Stimulated activated memory B cell treated with anti-CD40 and anti-IgM and Interleukin-4, amounts not matched to agents 10 μg/mL and 1 μg/mL and 100 μg/mL, for 72 hours (primary cell): ENCODE measurements at places on chromosomes 7 and 10.

- ATAC-seq, result no peak
These were observed 230.2 kb upstream of the AKR1E2 start for GRCh38 chr10:4595719-4596319.

DNA sequence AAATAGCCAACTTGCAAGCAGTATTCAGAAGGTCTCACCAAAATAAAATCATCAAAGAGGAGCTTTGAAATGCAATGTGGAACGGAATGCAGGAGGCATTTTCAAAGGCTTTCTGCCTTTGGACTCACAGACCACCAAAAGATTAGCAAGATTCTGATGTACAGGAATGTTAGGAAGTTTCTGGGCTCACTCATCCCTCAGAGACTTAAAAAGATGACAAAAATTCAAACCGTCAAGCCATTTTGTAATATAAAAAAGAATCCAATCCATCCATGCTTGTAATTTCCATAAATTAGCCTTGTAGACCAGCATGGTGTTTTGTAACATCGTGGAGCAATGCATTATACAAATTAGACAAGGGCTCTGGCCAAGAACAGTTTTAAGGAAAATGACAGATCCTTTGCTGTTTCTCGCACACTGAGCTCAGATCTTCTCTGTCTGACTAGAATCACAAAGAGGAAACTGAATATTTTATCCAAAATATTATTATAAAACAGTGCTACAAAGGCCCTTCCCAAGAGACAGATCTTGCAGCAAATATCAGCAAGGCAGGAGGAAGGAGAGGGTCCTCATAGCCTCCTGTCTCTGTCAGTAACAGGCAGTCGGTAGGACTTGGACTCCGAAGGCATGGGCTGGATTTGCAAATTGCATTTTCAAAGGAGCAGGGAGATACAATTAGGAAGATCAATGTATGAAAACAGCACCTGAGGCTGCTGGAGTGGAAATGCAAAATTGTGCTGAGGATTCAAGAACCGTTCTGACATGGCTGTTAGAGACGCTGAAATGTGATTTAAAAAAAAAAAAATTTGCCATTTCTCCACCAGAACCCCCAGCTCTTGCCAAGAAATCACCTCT lies 57.4 kb upstream of the NRP1 start:
- no peak for ATAC-seq

GRCh38 chr10:31745612-31746376 lies 182.8 kb downstream of the ARHGAP12 start:
- ATAC-seq, result peak; percentile 44

DNA sequence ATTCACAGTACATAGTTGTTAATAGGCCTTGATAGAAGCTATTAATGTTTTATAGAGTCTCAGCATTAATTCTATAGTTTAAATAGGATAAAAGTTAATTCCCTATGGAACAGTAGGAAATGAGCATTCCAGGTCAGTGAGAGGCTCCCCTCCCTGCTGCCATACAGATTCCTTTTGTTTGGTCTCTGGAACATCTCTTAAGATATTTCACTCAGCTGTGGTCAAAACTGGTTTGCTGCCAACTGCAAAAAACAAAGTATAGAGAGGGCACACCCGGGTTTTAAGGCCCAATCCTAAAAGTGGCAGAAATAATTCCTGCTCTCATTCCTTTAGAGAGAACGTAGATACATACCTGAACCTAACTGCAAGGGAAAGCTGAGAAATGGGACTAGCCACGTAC lies 51.3 kb downstream of the MDFIC start:
- ATAC-seq, result no peak

- ATAC-seq, result no peak
These were observed 2.2 kb upstream of the IGFBP3 start for GRCh38 chr7:45923290-45923689.

- ATAC-seq, result no peak
These were observed 120.7 kb downstream of the TRRAP start for GRCh38 chr7:98998821-98999725.

GRCh38 chr7:70500261-70500660 lies 631.7 kb upstream of the GALNT17 start:
- ATAC-seq, result no peak

GRCh38 chr10:546971-547590 lies 142.4 kb downstream of the DIP2C start:
- no peak for ATAC-seq

GRCh38 chr10:23604613-23605012 lies 165.7 kb downstream of the OTUD1 start:
- ATAC-seq, result no peak

GRCh38 chr10:110277591-110277990 lies 27.1 kb downstream of the SMNDC1 start:
- ATAC-seq, result no peak

- ATAC-seq, result no peak
These were observed 247.3 kb downstream of the DOCK4 start for GRCh38 chr7:111958896-111959295.

- no peak for ATAC-seq
These were observed 309.4 kb upstream of the IGFBP3 start for GRCh38 chr7:46230298-46230989.

- ATAC-seq, result peak; percentile 87
These were observed 17.0 kb upstream of the ECHDC3 start for GRCh38 chr10:11724938-11725776.

DNA sequence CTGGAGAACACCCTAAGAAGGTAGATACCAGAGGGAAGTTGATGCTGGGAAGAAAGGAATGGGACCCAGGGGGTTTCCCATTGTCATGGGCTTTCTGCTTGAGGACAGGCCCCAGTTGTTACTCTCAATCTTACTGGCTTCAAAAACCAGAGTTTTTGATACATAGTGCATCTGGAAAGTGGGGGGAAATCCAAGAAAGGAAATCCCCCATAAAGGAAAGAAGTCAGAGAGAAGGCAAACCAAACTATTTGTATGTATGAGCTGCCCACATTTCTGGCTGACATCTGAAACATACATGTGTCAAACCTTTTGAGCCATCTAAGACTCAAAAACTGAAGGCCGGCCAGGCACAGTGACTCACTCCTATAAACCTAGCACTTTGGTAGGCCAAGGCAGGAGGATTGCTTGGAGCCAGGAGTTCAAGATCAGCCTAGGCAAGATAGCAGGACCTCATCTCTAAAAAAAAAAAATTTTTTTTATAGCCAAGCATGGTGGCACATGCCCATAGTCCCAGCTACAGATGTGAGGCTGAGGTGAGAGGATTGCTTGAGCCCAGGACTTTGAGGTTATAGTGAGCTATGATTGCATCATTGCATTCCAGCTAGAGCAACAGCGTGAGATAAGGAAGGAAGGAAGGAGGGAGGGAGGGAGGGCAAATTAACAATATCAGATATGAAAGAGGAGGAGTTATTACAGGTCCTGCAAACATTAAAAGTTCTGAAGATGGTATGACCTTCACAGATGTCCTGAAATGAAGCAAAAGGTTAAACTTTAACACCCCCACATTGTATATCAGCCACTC lies 6.7 kb upstream of the COA1 start:
- peak; percentile 85 for ATAC-seq

DNA sequence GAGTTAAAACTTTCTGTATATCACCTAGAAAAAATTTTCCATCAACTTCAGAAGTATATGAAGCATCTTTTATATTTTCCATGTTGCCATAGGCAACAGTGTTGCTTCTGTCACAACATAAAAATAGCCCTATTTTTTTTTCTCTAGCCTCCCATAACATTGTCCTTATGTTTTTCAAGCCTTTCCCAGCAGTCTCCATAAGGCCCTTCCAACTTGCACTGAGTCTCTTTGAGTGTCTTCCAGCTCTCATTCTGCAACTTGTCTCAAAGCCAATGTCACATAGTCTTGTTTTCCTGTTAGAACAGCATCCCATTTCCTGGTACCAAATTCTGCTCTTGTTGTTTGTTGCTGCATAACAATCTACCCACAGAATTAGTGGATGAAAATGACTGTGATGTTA lies 1055.5 kb upstream of the GHITM start:
- no peak for ATAC-seq

- ATAC-seq, result no peak
These were observed 60.5 kb downstream of the UNCX start for GRCh38 chr7:1292972-1293830.

- ATAC-seq, result no peak
These were observed 269.2 kb downstream of the RNLS start for GRCh38 chr10:88313878-88314277.

DNA sequence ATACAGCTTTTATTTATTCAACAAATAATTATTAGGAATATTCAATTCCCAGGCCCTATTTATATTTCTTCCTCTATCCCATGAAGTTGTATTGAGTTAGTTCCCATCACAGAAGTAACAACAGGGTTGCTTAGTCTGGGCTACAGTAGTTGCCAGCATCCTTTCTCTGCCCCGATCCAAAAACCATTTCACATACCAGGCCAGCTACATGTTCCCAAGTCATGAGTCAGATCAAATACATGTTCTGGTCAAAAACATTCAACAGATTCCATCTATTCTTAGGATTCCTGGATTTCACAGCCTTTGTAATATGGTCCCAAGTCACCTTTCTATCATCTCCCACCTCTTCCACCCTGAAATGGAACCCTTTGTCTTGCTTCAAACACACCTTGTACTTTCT lies 91.6 kb downstream of the RAB11FIP2 start:
- ATAC-seq, result no peak

DNA sequence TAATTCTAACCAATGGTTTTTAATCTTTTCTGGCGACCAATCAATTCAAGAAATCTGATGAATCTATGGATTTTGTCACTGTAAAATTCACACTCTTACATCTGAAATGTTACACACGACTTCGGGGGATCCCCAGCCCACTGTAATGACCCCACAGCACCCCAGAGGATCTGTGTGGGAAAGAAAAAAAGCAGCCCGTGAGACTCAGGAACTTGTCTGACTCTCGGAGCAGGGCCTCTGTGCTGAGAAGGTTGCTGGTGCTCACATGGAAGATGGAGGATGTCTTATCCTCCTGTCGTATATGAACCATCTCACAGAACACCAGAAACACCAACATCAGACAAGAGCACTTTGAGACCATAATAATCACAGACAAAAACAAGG lies 228.4 kb upstream of the INHBA start:
- no peak for ATAC-seq

DNA sequence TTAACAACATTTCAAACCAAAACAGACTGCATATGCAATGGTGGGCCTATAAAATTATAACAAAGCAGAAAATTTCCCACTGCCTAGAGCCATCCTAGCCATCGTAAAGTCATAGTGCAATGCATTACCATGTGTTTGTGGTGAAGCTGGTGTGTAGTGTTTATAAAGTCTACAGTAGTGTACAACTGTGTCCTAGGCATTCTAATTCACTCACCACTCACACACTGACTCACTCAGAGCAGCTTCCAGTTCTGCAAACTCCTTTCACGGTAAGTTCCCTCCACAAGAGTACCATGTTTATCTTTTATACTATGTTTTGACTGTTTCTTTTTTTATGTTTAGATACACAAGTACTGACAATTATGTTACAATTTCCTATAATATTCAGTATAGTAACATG lies 1104.1 kb upstream of the PHF14 start:
- no peak for ATAC-seq

- ATAC-seq, result no peak
These were observed 283.3 kb downstream of the PPP1R3A start for GRCh38 chr7:113635492-113635891.

DNA sequence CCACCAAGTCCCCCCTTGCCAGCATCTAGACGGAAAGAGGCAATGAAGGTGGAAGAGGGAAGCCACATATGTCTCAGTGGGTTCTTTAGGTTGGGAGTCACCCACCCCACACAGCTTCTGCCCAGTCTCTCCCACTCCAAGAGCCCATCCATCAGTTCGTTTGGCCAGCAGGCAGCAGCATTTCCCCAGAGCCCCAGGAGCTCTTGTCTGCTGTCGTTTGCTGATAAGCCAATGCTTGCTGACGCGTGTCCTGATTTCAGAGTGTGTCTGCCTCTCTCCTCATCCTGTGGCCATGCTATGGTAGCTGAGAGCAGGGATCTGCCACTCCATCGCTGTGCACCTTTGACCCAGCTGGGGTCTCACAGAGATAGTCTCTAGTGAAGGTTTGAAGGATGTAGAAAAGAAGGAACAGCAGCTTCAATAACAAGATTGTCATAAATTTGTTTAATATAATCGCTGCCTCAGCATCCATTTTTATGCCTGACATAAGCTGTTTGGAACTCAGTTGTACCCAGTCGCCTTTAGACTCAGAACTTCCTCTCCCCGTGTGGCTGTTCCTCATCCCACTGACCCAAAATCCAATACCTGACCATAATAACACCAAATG lies 39.4 kb upstream of the GDF10 start:
- peak; percentile 5 for ATAC-seq

DNA sequence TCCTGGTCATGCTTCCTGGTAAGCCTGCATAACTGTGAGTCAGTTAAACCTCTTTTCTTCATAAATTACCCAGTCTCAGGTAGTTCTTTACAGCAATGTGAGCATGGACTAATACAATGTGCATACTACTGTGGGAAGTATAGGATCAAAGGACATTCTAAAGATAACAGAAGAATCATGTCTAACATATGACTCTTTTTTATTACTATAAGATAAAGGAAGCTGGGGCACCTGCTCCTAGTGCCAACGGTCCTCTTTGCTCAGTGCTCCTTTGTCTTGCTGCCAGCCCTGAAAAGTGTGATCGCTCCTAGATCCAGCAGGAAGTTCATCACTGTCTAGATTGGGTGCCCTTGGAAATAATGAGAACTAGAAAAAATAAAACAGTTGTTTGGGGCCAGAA lies 143.3 kb upstream of the NOBOX start:
- ATAC-seq, result no peak

GRCh38 chr7:133642907-133643306 lies 390.0 kb downstream of the EXOC4 start:
- ATAC-seq, result no peak

DNA sequence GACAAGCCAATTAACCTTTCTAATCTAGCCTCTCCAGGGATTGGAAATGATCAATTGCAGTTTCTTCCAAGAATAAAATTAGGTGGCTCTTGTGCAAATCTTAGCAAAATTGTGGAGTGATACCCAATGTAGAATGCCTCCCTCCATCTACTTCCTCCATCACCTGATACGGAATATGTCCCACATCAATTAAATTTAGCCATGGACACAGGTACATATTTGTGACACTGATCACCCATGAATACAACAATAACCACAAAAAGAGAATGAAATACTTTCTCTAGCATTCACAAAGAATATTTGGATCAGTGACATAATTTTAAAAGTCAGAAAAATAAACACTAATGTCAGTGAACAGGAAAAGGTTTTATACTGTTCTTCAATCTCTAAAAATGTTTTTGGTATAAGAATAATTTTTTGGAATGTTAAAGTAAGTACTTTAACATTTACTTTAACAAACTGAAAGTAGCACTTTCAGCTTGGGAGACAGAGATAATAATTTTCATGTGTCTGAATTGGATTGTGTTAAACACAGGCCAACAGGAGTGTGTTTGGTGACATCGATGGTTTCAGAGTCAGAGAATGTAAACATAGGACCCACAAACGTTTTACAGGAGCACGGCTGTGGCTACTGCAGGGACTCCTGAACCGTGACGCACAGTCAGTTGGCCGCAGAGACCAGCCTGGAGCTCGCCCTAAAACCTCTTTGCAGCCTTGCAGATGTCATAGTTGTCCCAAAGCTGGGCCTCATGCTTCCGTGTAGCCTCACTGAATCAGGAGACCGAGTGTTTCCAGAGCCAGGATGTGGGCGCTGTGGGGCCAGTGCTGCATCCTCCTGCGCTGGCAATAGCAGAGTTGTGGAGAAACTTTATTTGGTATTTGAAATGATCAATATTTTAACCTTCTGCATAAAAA lies 7.2 kb downstream of the RBM20 start:
- ATAC-seq, result no peak

- ATAC-seq, result no peak
These were observed 66.0 kb upstream of the FHIP2A start for GRCh38 chr10:114755537-114755936.
